ENCODE measurements at places on chromosomes 2 and 18.

DNA sequence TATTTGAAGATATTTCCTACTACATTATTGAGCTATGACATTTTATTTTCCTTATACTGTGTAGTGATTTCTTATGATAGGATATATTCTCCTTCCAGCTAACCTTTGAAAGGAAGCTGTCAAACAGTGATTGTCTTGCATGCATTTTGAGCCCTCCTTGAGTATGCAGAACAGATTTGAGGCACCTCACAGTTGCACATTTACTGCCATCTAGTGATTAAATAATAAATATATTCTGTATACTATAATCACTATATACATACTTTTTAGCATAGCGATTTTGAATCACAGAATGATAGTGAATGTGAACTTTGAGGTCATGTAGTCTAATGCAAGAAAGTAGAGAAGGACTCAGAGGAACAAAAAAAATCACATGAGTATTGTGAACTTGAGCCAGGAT is 268.4 kb upstream of the CDH19 start:
- DNase-seq: no peak

- no peak for DNase-seq
Observed at GRCh38 chr2:195612611-195613495, 44.2 kb upstream of the SLC39A10 start.

DNA sequence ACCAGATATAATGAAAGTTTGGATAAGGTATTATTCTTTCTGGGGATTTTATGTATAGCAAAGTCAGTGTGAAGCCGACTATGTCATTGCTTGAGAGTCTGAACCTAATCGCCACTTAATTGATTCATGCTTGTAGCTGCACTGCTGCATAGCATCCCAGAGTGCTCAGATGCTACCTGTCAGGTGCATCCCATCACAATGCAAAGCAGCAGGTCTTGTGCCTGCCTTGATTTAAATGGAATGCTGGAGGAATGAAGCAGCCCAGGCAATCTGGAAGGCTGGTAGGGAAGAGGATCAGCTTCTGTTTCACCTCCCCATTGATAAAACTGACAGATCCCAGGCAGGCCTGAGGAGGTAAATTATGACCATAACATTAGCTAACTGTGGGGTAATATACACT is 40.4 kb upstream of the ATIC start:
- DNase-seq: no peak

- DNase-seq: peak; percentile 83
Observed at GRCh38 chr18:62437235-62438017, 85.4 kb upstream of the ZCCHC2 start.

DNA sequence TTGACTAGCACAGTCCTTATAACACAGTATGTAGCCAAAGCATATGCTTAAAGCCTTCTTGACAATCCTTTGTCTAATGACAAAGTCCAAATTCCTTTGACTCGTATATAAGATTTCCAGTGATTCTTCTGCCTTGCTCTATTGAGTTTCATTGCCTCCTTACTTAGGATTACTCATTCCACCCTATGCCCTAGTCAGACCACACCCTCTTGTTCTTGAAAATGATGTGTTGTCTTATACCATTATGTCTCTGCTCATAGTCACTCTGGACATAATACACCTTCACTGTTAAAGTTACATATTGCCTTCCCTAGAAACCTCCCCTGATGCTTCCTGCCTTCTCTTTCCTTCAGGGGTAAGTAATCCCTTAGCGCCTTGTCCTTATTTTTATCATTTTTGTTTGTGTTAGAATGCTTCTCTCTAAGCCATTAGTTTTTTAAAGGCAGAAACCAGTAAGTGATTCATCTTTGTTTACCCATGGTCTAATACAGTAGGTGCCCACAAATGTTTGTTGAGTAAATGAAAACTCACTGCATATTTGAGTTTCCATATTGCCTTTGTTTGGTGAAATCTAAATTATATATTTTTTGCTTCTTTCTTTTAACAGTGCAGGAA is 19.3 kb downstream of the GPD2 start:
- no peak for DNase-seq

DNA sequence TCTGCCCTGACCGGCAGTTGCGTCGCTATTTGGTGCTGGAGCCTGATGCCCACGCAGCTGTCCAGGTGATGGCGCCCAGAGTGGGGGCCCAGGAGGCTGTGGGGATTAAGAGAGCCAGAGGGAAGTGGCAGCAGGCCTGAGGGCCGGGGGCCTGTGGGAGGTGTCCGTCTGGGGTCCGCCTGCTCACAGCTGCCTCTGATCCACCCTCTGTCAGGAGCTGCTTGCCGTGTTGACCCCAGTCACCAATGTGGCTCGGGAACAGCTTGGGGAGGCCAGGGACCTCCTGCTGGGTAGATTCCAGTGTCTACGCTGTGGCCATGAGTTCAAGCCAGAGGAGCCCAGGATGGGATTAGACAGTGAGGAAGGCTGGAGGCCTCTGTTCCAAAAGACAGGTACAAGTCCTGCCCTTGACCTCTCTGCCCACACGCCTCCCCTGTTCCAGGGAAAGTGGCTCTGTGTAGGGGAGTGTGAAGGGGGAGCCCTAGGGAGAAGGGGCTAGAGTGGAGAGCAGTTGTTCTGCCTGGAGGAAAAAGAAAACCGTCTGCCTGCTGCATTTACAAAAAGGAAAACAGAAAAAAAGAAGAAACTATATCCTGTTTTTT is 11.6 kb downstream of the STK11IP start:
- no peak for DNase-seq

DNA sequence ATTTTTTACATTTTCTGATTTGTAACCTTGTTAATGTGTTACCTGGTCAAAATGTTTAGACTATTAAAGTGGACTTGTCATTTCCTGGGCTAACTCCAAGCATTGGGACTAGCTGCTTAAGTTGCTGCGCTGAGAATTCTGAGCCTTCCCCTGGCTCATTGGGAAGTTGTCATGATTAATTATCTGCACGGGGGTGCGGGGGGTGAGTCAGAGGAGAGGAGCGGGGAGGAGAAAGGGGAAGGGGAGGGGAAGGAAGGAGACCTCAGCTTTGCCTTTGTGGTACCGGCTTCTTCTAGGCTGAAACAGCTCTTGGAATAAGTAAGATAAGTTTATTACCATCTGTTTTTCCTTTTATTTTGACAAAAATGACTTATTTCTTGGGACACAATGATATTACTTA is 52.9 kb upstream of the APCDD1 start:
- no peak for DNase-seq
